ENCODE measurements at places on chromosomes 5 and 9.

DNA sequence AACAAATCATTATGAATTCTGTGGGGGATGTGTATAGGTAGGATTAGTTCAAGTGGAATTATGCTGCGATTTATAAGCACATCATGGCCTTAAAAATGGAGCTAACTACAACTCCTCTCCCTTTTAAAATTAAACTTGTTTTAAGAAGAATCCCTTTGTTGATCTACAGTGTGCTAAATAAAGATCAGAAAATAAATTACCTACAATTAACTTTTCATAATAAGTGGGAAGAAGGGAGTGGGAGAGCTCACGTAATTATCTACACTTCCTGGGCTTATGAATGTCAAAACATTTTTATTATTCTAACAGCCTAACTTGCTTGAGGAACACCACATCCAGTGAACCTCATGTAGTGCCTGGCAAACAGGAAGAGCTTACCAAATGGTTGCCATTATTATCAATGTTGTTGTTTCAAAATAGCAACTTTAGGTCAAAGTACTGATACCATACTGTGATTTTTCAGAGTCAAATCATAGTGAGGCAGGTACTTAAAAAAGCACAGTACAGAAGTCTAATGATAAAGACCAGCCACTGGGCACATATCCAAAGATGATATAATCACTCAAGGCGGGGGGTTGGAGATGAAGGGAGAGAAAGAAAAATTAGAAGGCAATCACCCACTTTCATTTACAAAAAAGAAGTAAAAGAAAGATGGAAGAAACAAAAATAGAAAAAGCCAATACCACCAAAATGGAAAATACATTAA, 174.0 kb downstream of the RAPGEF6 start:
- no peak overlapping the region for H3K4me3 ChIP-seq
- no peaks in the 10 kb centered on the region for H3K27me3 ChIP-seq
- DNase-seq: no peak
- H3K36me3 ChIP-seq: no peaks in the 10 kb centered on the region

- no peak overlapping the region for H3K4me3 ChIP-seq
- DNase-seq: no peak
- H3K4me1 ChIP-seq: peaks cover 9% of the 10 kb centered on the region
- peaks cover 14% of the 10 kb centered on the region for H3K36me3 ChIP-seq
Measured at GRCh38 chr9:113156880-113157279, 6.1 kb downstream of the SLC31A2 start.

- H3K4me1 ChIP-seq: no peaks in the 10 kb centered on the region
- no peaks in the 10 kb centered on the region for H3K36me3 ChIP-seq
- no peak overlapping the region for H3K4me3 ChIP-seq
- peaks cover 16% of the 10 kb centered on the region for H3K27me3 ChIP-seq
- DNase-seq: no peak
Measured at GRCh38 chr5:33833237-33833575, 58.6 kb downstream of the ADAMTS12 start.

- no peak overlapping the region for H3K27ac ChIP-seq
- H3K36me3 ChIP-seq: peaks cover 1% of the 10 kb centered on the region
- no peak for DNase-seq
- no peak overlapping the region for H3K4me3 ChIP-seq
- peaks cover 19% of the 10 kb centered on the region for H3K4me1 ChIP-seq
Measured at GRCh38 chr5:149643781-149644180, 62.5 kb downstream of the ARHGEF37 start.

DNA sequence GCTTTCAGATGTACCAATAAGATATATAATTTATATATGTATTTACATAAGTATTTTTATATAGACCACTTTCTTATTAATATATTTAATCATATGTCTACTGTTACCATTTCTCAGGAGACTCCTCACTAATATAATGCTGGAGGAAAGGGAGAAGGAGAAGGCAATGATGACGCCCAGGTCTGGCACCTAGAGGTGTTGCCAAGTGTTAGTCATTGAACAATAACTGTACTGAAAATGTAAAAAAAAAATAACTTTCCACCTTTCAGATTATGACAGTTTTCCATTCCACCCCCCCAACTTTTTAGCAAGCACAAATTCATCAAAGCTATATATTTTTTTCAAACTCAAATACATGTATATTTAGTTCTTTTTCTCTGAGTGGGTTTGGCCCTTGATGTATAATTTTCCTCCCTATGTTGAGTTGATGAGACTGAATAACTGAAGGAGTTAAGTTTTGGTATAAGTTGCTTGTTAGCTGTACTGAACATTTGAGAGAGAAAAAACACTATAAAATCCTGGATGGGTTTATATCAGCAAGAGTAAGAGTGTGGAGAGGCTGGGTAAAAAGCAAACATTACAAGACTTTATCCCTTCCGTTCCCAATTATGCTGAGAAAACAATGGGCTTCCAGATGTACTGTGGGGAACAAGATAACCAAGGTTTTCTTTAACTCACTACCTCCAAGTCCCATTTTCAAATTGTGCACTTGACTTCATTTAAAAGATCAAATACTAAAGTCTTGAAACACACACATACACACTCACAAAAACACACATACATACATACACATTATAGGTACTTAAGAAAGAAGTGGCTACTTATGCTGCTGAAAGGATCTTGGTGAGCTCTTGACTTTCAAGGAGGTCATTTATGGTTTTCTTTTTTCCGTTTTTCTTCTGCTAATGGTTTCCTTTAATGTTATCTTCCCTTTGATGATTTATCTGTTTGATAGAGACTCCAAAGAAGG, 142.8 kb upstream of the IFNE start:
- no peaks in the 10 kb centered on the region for H3K4me1 ChIP-seq
- H3K27me3 ChIP-seq: no peaks in the 10 kb centered on the region
- no peak overlapping the region for H3K4me3 ChIP-seq
- DNase-seq: no peak
- H3K27ac ChIP-seq: no peak overlapping the region
- H3K36me3 ChIP-seq: no peaks in the 10 kb centered on the region

Measured in Calu3 (cell line).